Fibroblast of the aortic adventitia (primary cell): ENCODE measurements at places on chromosomes 16 and 17. TPM values are rescaled to one million over a fixed set of nuclear protein-coding genes. Genes with fewer than 3 reads are reported as not detected.

DNA sequence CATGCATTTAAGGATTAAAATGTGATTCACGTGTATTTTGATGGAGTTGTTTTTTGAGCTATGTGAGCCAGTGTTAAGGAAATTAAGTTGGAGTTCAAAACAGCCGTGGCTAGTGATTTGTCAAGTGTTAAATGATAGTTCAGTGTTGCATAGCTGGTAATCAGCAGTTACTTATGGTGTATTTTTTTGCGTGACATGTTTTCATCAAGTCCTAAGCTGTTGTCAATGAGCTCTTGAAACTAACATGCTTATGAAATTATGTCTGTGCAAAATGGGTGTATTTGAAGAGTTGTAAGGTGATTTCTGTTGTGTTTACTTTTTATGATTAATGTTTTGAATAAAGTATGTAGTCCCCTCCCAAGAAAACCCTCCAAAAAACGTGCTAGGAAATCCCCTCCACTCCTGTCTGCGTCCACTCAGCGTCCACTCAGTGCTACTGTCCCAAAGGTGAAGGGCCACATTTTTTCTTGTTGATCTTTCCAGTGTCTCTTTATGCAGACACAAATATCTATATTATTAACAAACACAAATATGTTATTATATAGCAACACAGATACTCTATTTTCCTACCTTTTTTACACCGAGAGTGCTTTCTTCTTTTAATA, 30.0 kb downstream of the USP10 start:
- DNase-seq = peak; percentile 40

- no peak for DNase-seq
Measured at GRCh38 chr16:80723981-80724380, 80.4 kb downstream of the CDYL2 start.

The IGSF6 gene
- total RNA-seq = 0.08 TPM in 1 of 2 replicates, not detected in the other

DNA sequence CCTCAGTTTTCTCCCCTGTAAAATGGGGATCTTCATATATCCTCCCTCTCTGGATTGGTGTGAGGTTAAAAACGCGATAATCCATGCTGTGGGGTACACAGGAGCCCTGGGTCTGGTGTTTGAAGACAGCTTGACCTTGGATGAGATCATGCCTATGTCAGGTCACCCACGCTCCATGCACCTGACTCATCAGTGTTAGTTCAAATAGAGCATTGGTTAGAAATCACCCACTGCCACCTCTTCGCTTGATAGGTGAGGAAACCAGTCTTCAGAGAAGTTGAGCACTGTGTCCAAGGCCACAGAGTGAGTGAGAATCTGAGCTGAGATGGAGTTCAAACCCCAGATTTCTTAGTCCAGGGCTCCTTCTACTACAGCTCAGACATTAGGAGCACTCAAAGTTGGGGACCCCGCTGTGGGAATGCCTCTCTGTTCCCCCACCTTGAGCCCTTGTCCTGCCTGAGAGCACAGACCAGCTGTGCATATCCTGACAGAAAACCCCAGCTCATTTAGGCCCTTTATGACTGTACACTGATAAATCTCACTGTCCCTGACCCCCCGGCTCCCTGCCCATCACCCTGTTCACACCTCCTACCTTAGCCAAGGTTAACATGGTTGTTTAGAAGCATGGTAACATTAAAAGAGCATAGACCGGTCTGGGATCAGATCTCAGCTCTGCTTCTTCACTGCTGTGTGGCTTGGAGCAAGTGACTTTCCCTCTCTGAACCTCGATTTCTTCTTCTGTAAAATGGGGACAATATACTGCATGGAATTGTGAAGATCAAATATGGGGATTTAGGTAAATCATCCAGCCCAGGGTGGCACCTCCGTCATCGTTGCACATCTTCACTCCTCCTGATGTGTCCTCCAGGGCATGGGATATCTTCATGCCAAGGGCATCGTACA, 22.4 kb upstream of the LGALS9 start:
- DNase-seq = no peak
